Pancreas (tissue), 10 donors: ENCODE measurements at places on chromosomes 1 and 21. TPM values are rescaled to one million over a fixed set of nuclear protein-coding genes. Genes with fewer than 3 reads are reported as not detected.

The BOLA1 gene
- polyA plus RNA-seq: 19.6 TPM

The DLGAP3 gene
- polyA plus RNA-seq: 1.8 TPM

The SELE gene
- polyA plus RNA-seq: 0.61 TPM

The NR1I3 gene
- polyA plus RNA-seq: not detected

The C1QB gene
- polyA plus RNA-seq: 17.0 TPM

The OR2L8 gene
- not detected for polyA plus RNA-seq

The RORC gene
- polyA plus RNA-seq: 36.7 TPM

DNA sequence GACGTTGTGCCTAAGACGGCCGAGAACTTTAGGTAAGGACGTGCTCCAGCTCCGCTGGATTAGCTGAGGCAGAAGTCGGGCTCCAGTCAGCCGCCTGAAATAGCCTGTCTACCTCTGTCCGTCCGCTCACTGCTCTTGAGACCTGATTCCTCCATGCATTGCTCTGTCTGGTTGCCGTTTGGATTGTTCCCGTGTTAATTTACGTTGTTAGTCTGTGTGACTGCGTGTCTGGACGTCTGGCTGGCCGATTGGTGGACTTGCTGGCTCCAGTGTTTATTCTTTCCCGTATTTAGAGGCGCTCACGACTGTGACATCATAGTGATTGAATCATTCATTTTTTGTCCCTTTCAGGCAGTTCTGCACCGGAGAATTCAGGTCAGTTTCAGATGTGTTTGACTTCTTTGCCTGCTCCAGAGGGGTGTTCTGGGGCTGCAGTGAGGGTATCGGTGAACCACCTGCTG lies 684 bp downstream of the PPIH start:
- H3K36me3 ChIP-seq: no peaks in the 10 kb centered on the region
- DNase-seq: no peak
- H3K4me3 ChIP-seq: peak overlapping the region; percentile 64
- H3K4me1 ChIP-seq: peaks cover 9% of the 10 kb centered on the region

GRCh38 chr1:99236756-99237155 lies 27.5 kb upstream of the PLPPR4 start:
- H3K4me1 ChIP-seq: no peaks in the 10 kb centered on the region
- DNase-seq: no peak
- no peaks in the 10 kb centered on the region for H3K36me3 ChIP-seq
- no peak overlapping the region for H3K4me3 ChIP-seq

DNA sequence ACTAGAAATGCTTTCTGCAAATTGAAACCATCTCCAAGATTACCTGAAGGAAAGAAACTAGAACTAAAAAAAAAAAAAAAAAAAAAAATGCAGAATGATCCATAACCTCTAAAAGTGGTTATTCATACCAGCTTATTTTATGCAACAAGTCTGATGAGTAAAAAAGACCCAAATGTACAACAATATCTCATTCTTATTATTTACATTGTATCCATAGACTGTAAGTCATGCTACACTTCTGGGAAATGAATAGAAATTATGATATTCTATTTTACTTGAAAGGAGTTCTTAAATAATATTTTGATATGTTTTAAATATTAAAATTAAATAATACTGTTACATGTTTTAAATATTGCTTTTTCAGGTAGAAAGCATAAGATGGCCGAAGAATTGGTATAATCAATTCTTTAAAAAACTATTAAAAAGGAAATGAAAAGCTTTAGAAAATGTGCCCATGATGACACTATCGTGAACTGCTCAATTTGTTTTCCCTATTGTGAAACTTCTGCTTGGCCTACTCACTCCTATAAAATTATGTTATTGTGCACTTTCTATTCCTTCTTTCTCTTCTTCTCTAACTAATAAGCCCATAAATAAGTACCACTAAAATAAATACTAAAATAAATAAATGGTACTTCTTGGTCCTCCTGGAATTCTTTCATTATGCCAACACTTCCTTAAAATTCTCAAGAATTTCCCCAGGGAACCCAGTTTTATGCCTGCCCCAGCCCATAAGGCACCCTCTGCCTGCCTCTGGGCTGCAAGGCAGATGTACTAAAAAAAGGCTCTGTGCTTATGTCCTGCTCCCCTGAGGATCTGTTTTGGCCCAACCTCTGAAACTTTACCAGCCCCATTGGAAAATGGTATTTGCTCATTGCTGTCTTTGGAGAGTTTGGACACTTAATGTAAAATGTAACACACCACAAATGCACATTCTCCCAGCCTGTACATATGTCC lies 18.1 kb downstream of the SAMSN1 start:
- no peak overlapping the region for H3K27ac ChIP-seq
- H3K27me3 ChIP-seq: no peaks in the 10 kb centered on the region
- no peaks in the 10 kb centered on the region for H3K4me1 ChIP-seq
- no peak overlapping the region for H3K4me3 ChIP-seq
- DNase-seq: no peak

- H3K4me3 ChIP-seq: no peak overlapping the region
- DNase-seq: peak; percentile 60
- H3K27ac ChIP-seq: peak overlapping the region; percentile 16
- no peaks in the 10 kb centered on the region for H3K36me3 ChIP-seq
- H3K27me3 ChIP-seq: no peaks in the 10 kb centered on the region
Measured at GRCh38 chr1:17903386-17903785, 148.3 kb downstream of the ACTL8 start.

DNA sequence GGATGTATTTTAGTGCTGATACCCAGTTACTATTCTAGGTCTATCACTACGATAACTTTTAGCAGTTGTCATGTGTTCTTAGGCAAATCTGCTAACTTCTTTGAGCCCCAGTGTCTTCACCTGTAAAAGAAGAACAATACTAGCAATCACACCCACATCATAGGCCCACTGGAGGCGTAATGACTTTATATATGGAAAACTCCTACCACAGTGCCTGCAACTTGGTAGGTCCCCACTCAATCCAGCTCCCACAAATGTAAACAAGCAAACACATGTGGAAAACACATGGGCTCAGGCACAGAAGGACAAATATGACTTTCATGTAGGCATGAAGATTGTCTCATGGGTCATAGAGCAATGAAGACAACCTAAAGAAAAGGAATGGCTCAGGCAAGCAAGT lies 115.8 kb downstream of the TBX19 start:
- no peaks in the 10 kb centered on the region for H3K36me3 ChIP-seq
- H3K27me3 ChIP-seq: no peaks in the 10 kb centered on the region
- H3K4me3 ChIP-seq: no peak overlapping the region
- no peak for DNase-seq

DNA sequence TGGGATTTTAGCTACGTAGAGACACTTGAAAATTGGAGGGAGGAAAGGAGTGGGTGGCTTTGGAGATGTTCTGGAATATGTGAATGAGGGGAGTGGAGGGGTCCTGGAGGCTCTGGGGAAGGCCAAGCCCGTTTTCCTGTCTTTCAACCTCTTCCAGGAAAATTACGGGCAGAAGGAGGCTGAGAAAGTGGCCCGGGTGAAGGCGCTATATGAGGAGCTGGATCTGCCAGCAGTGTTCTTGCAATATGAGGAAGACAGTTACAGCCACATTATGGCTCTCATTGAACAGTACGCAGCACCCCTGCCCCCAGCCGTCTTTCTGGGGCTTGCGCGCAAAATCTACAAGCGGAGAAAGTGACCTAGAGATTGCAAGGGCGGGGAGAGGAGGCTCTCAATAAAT lies 442 bp upstream of the RUSC1 start:
- H3K27me3 ChIP-seq: no peaks in the 10 kb centered on the region
- no peak overlapping the region for H3K27ac ChIP-seq
- H3K36me3 ChIP-seq: no peaks in the 10 kb centered on the region
- H3K4me3 ChIP-seq: no peak overlapping the region
- DNase-seq: no peak
- peaks cover 7% of the 10 kb centered on the region for H3K4me1 ChIP-seq

GRCh38 chr1:168019407-168019806 lies 82.5 kb upstream of the MPC2 start:
- no peaks in the 10 kb centered on the region for H3K4me1 ChIP-seq
- H3K27ac ChIP-seq: no peak overlapping the region
- no peak for DNase-seq
- H3K4me3 ChIP-seq: no peak overlapping the region
- peaks cover 6% of the 10 kb centered on the region for H3K36me3 ChIP-seq

- DNase-seq: no peak
- H3K27me3 ChIP-seq: no peaks in the 10 kb centered on the region
- peaks cover 10% of the 10 kb centered on the region for H3K4me1 ChIP-seq
- H3K4me3 ChIP-seq: no peak overlapping the region
Measured at GRCh38 chr1:1120096-1120495, 4.2 kb upstream of the C1orf159 start.

- H3K27ac ChIP-seq: no peak overlapping the region
- no peak for DNase-seq
- H3K36me3 ChIP-seq: no peaks in the 10 kb centered on the region
- H3K27me3 ChIP-seq: no peaks in the 10 kb centered on the region
- H3K4me3 ChIP-seq: no peak overlapping the region
- H3K4me1 ChIP-seq: no peaks in the 10 kb centered on the region
Measured at GRCh38 chr1:207073906-207074820, 14.5 kb upstream of the C4BPB start.

DNA sequence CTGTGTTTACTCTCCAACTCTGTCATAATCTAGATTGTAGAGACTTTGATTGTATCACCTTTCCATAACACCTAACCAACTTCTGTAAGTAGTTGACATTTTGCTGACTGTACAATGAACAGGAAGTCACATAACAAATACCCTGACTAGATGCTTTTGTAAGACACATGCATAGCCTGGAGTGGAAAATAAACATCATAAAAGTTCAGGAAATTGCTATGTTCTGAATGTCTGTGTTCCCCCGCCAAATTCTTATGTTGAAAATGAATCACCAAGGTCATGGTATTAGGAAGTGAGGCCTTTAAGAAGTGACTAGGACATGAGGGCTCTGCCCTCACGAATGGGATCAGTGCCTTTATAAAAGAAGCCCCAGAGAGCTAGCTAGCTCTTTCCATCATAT lies 40.4 kb upstream of the ZSWIM5 start:
- H3K27ac ChIP-seq: no peak overlapping the region
- no peak for DNase-seq
- H3K36me3 ChIP-seq: no peaks in the 10 kb centered on the region
- H3K27me3 ChIP-seq: no peaks in the 10 kb centered on the region
- no peaks in the 10 kb centered on the region for H3K4me1 ChIP-seq
- H3K4me3 ChIP-seq: no peak overlapping the region

- no peak overlapping the region for H3K27ac ChIP-seq
- no peaks in the 10 kb centered on the region for H3K4me1 ChIP-seq
- no peak for DNase-seq
- H3K36me3 ChIP-seq: no peaks in the 10 kb centered on the region
Measured at GRCh38 chr1:54835131-54835898, 34.2 kb upstream of the TTC22 start.

DNA sequence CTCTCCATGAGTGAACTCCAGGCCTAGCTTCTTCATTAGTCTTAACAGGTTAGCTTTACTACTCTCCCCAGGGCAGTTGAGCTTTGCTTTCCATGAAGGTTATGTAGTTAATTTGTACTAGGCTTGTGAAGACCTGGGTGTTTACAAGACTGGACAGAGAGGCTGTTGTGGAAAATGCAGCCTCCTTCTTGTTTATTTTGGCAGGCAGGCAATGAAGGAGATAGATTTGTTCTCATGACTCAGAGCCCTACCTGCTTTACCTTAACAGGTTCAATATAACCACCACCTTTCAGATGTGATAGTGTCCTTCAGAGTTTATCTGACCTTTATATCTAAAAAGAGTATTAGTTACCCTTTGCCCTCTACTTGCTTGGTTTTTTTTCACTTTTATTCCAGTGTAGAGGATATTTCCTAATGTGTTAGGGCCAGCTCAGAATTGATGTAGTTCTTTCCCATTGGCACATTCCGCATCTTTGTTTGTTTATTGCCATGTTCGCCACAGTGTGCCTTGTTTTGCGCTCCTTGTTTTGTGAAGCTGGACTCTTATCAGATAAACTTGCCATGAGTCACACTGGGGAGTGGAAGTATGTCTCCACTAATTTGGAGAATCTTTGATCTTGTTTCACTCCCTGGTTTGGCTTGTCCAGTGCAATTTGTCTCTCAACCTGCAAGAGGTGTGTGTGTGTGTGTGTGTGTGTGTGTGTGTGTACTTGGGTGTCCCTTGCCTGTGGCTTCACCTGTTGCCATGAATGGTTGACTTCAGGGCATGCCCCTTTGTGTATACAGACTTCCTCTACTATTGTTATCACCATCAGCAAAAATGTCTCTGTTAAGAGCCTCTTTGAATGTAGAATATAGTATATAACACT lies 87.4 kb upstream of the MACF1 start:
- H3K27me3 ChIP-seq: no peaks in the 10 kb centered on the region
- peaks cover 36% of the 10 kb centered on the region for H3K4me1 ChIP-seq
- no peak overlapping the region for H3K27ac ChIP-seq
- H3K36me3 ChIP-seq: no peaks in the 10 kb centered on the region

GRCh38 chr1:61842863-61843514 lies 100.7 kb downstream of the PATJ start:
- no peak overlapping the region for H3K27ac ChIP-seq
- DNase-seq: no peak
- no peak overlapping the region for H3K4me3 ChIP-seq
- no peaks in the 10 kb centered on the region for H3K27me3 ChIP-seq
- no peaks in the 10 kb centered on the region for H3K36me3 ChIP-seq

DNA sequence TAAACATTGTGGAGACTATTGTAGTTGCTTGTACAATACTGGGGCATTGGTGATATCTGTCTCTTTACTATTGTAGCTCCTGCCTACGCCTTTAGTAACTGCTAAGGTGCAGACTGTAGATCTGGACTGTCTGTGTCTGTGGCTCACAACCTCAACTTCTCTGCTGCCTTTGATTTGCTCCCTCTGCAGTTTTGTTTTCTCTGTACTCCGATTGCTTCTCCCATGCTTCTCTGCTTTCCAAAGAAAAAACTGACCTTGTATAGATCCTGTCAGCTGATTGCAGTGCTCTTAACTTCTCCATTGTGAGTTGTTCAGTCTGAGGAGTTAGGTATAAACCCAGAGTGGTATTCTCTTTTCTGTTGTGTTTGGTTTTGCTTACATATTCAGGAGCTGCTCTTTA lies 15.3 kb downstream of the MAGI3 start:
- no peaks in the 10 kb centered on the region for H3K36me3 ChIP-seq
- H3K4me1 ChIP-seq: peaks cover 21% of the 10 kb centered on the region
- H3K4me3 ChIP-seq: no peak overlapping the region
- DNase-seq: no peak
- H3K27me3 ChIP-seq: no peaks in the 10 kb centered on the region
- H3K27ac ChIP-seq: no peak overlapping the region

DNA sequence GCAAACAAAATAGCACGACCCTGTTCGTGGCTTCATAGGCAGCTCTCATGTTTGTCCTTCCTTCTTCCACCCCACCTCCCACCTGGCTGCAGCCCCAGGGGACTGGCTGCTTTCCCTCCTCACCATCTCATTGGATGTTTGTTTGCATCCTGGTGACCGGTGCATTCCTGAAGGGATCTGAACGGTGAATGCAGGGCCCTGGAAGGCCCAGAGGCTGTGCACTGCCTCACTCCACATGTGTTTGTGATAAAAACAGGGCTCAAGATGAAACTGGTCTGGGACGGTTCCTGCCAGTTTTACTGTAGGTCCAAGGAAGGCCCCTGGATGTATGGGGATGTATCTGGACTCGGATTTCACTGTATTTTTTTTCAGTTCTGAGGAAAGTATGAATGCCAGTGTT lies 42.8 kb downstream of the CNN3 start:
- peak overlapping the region; percentile 43 for H3K27ac ChIP-seq
- H3K4me1 ChIP-seq: no peaks in the 10 kb centered on the region
- no peaks in the 10 kb centered on the region for H3K27me3 ChIP-seq
